RWPE1 (cell line): ENCODE measurements at places on chromosomes 4 and X.

- DNase-seq: peak; percentile 83
Measured at GRCh38 chr4:54233277-54233696, 4.2 kb downstream of the PDGFRA start.

DNA sequence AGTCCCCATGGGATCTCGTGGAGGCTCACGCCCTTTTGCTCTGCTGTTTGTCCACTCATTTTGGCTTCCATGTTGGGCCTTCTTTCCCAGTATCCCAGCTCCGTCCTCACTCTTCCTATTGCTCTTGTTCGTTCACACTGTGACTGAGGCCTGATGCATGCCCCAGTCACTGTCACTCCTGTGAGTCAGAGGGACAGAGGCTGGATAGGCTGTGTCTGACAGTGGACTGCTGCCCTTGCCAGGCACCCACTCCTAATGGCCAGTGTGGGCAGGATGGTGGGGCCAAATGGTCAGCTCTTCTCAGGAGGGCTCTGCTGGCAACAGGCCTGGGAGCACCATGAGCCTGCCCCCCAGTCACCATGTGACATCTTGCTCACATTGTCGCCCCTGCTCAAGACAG lies 40.0 kb downstream of the HADH start:
- DNase-seq: no peak

- peak; percentile 69 for DNase-seq
Measured at GRCh38 chr4:123452616-123453015, 56.0 kb downstream of the SPRY1 start.

GRCh38 chrX:2582667-2583066 lies 81.9 kb upstream of the DHRSX start:
- no peak for DNase-seq

DNA sequence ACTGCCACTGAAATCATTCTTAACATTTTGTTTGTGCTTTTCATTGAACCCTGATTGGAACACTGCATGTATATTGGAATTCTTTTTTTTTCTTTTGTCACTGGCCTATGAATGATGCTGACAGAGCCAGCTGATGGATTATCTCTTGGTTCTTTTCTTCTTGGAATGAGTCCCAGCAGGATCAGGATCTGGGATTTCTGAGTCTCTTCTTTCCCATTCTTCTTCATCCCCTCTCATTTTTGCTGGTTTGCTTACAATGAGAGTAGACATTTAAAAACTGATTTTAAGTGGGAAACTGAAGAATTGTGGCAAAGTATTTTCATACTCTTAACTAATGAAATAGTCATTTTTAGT lies 9.0 kb downstream of the DCUN1D4 start:
- no peak for DNase-seq

DNA sequence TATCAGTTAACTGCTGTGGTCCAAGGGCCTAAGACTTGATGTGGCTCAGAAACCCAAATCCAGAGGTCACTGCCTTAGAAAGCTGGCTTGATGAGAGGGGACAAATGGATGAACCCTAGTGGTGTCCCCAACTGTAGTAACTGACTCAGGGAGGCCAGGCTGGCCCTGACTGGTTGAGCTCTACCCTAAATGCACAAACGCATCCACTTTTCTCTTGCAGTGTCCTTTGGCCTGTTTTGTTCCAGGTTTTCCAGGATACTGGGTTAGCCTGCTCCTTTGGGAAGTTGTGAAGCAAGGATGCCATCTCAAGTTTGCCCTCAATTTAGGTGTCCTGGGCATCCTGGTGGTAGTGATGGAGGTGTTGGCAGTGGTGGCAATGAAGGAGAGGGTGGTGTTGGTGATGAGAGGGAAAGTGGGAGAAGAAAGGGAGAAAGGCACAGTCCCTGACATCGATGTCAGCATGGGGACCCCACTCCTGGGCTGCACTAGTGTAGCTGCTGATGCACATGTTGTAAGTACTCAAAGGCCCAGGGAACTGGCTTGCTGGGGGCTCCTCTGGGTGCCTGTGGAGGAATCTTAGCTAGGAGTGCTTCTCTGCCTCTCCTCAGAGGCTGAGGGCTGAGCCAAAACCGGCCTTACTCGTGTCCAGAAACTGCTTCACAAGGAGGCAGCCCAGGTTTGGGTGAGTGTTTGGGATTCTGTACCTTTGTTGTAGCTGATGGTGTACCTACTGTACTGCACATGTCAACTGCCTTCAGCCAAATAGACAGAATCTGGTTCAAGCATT lies 2.9 kb upstream of the HAND2 start:
- no peak for DNase-seq

DNA sequence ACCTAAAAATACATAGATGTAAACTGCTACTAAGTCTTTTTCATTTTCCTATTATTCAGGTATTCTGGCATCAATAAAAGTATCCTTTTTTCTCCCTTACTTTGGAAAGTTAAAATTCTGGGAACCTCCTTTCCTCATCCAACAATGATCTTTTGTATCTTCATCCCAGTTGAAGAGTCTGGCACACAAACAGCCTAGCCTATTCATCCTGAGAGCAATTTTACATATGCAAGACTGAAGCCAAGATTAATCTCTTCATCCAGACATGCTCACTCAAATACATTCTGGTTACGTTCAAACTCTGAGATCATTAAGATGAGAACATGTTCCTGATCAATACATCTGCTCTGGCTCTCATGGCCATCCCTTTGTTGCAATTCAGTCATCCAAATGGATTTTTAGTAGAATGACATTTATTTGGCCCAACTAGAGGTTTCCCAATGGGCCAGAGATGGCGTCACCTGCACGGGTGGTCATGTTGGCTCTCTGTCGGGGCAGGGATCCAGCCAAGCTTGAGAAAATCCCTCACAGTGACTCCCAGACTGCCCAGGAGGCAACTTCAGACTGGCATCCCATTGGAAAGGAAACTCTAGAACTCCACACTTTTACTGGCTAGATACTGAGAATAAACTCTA lies 135.3 kb upstream of the VCX2 start:
- no peak for DNase-seq

GRCh38 chr4:143021384-143021783 lies 163.3 kb upstream of the USP38 start:
- DNase-seq: no peak

GRCh38 chr4:71231129-71232055 lies 107.4 kb upstream of the SLC4A4 start:
- no peak for DNase-seq

DNA sequence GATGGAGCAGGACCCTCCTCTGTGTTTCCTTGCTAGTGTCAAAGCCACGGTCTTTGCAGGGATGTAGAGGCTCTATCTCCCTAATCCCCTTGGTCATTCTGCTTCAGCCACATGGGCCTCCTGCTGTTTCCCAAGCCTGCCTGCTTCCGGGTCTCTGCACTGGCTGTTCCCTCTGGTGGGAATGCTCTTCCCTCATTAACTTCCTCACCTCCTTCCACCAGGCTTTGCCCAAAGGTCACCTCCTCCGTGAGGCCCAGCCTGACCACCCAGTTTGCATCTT lies 56.6 kb downstream of the ABLIM2 start:
- DNase-seq: no peak

- DNase-seq: peak; percentile 38
Measured at GRCh38 chr4:184471881-184472613, 2.3 kb downstream of the IRF2 start.

GRCh38 chr4:128031756-128032384 lies 29.2 kb upstream of the LARP1B start:
- DNase-seq: no peak

GRCh38 chrX:118254611-118255010 lies 91.3 kb upstream of the WDR44 start:
- DNase-seq: peak; percentile 17

DNA sequence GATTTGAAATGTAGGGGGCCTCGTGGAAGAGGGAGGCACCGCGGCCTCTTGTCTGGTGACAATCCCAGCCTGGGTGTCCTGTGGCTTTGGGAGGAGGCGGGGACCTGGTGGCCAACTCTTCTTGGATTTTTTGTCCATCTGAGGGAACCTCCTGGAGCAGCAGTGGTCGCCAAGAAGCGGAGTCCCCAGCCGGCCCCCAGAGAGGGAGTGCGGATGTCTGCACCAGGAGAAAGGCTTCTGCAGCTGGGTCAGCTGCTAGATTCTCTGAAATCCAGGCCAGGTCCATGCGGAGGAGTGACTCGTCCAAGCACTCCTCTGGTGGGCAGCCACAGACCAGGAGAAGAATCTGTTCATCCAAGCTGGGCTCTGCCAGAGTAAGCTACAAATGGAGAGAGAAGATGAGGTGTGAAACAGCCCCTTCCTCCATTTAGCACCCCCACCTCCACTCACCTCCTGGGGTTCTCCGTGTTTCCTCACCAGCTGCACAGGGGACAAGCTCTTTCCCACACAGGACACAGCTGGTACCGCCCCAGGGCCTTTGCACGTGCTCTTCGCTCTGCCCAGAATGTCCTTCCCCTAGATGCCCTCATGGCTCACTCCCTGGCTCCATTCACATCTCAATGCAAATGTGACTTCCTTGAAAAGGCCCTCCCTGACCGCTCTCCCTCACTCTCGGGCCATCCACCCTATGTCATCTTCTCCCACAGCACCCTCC lies 27.6 kb downstream of the C4orf50 start:
- DNase-seq: no peak

DNA sequence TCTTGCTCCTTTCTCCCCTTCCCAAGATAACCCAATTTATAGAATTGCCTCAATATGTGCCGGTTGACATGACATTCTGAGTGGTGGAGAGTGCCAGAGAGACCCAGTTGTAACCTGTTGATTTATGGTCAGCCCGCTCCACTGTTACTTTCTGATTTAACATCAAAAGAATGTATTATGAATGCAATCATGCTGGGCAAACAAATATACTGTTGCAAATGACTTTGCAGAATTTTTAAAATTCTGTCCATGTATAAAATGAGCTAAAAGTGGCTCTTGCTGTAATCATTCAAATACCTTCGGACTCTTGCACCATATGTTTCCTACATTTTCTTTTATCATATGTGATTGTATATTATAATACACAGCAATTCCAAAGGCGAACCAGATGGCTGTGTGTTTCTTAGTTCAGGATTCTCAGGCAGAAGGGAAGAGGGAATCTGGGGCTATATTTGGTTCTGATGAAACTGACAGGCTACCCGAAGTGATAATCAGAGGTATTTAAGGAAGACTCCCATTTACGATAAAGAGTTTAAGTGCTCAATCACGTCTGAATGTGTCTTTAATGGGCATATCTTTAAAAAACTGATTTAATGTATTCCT lies 131.7 kb downstream of the CLCN4 start:
- DNase-seq: no peak

GRCh38 chr4:120415896-120416295 lies 349.2 kb upstream of the MAD2L1 start:
- DNase-seq: no peak

GRCh38 chrX:103498786-103499185 lies 20.5 kb downstream of the RAB40A start:
- DNase-seq: no peak

- no peak for DNase-seq
Measured at GRCh38 chr4:73776321-73776729, 36.0 kb downstream of the CXCL8 start.

DNA sequence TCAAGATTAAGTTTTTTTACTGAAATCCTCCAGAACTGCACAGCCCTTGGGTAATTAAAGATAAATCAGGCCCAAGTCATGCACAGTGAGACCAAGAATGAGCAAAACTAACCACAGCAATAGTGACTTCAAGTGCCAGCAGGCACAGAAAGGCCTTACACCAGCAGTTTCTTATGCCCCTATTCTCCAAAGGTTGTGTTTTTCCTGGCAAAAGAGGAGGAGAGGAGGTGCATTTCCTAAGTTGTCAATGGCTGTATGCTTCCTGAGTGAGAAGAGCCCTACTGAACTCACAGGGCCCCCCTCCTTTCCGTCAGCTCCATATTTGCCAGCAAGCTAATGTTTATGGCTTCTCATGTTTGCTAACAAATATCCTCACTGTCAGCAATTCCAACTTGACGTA lies 418.7 kb upstream of the INTU start:
- DNase-seq: no peak

- DNase-seq: no peak
Measured at GRCh38 chrX:73215246-73215645, 595 bp upstream of the NAP1L2 start.

DNA sequence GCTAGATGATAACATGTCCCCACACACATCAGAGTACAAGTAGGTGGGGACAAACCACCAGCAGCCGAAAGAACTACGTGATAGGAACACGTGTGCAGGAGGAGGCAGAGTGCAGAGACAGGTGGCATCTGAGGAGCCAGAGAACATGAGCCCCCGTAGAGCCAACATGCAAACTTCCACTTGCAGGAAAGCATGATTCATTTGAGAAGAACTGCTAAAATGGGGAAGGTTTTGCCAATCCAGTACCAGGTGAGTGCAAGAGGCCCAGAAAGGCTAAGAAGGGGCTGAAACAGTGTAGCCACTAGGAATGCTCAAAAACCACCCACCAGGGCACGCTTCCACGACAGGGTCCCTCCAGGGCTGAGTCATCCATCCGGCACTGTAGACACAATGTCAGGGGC lies 149.8 kb upstream of the TENM3 start:
- DNase-seq: no peak

GRCh38 chr4:185730387-185730786 lies 81.6 kb downstream of the SORBS2 start:
- DNase-seq: no peak

- DNase-seq: peak; percentile 74
Measured at GRCh38 chr4:184328022-184328736, 110.5 kb upstream of the ENPP6 start.

DNA sequence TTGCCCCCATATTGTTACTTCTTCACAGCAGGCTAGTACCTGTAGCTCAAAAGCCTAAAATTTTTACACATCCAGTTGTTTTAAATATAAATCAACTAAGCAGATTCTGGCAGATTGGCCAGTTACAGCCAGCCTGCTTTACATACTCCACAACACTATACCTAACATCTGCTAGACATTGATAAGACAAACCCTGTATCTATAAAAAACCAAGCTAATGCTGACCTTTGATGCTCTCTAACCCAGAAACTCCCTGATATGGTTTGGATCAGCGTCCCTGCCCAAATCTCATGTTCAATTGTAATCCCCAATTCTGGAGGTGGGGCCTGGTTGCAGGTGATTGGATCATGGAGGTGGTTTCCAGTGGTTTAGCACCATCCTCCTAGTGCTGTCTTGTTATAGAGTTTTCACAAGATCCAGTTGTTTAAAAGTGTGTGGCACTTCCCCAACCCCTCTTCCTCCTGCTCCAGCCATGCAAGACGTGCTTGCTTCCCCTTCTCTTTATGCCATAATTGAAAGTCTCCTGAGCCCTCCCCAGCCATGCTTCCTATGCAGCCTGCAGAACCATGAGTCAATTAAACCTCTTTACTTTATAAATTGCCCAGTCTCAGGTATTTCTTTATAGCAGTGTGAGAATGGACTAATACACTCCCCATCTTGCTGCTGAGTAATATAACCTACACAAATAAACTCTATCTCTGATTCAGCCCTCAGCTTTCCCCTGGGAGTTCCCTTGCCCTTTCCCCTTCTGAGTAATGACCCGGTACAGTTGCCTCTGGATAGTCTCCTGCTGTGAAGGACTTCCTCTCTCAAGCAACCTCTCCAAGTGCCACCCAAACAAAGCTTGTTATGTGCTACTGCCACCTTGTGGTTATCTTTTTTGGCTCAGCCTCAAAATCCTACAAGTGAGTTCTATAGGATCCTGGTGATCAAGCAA lies 39.6 kb downstream of the ZCCHC13 start:
- peak; percentile 51 for DNase-seq

DNA sequence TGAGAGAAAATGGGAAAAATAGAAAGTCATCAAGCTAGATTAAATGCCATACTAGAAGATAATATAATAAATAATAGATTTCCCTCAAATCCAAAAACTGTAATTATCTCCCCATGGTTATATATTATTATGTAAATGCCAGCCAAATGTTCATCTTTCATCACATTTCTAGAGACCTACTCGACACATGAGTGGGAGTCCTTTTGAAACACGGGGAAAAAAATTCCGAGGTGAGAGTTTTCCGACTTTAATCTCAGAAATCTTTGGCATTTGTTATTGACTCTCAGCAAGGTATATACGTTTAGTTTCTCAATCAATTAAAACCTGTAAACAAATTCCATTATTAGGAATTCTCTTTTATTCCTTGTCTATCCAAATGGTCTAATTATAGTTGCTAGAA lies 465.4 kb upstream of the SMIM31 start:
- no peak for DNase-seq
